ENCODE measurements at places on chromosomes 5 and 9.

DNA sequence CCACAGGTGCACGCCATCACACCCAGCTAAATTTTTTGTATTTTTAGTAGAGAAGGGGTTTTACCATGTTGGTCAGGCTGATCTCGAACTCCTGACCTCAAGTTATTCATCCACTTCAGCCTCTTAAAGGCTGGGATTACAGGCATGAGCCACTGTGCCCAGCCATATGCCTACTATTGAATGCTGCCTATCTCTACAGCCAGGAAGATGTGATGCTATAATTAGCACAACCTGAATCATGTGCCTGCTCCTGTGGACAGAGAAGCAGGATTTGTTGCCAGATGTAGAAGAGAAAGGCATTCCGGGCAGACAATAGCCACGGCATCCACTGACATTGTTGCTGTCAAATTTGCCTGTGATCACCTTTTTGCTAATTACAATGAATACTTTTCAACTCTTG is 24.4 kb upstream of the MLLT3 start:
- no peak for DNase-seq

DNA sequence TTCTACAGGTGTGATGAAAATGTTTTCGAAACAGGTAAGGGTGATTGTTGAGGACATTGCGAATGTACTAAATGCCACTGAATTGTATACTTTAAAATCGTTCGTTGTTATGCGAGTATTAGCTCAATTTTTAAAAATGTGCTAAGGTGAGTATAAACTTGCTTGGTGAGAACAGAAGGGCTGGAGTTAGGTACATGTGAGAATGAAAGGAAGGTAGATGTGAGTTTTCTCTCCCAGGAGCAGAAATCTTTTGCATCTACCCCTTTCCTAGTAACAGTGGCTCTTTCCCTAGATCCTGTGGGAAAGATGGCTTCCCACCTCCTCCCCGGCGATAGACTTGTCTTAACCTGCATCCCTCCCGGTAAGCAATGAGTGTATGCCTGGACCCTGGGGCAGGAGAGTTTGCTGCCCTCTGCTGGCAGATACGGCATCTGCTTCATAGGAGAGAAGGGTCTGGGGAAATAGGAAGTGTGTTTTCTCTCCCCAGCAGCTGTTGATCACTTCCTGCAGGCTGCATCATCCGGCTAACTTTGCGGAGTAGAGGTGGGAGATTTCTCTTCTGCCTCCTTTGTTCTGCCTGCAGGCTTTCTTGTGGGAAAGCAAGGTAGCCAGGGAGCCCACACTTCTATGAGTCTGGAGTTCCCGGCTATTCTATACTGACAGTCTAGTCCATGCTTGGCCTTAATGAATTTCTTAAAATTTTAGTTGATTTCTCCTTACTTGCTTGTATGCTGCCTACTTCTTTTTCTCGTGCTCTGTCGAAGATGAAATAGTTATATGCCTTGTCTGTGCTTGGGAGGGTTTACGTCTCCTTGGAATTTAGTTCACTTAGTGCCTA is 373.3 kb upstream of the SEMA6A start:
- DNase-seq: peak; percentile 91

- no peak for DNase-seq
Measured at GRCh38 chr9:34219421-34219820, 40.6 kb downstream of the UBAP1 start.

- no peak for DNase-seq
Measured at GRCh38 chr5:151631941-151632340, 40.8 kb upstream of the FAT2 start.

DNA sequence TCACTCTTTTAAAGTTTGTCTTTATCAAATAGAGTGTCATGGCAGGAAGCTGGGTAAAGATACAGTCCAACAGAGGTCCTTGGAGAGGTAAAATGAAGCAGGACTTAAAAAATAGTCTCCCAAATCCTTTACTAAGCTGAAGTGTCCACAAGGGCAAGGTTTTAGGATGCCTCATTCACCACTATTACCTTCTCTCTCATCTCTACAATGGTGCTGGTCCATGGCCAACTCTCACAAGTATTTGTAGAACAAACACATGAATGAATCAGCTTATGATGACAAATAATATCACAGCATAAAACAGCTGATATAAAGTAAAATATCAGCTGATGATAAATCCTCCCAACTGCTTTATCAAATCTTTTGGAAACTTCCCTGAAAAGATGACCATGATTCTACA is 162.3 kb upstream of the ZNF462 start:
- no peak for DNase-seq

GRCh38 chr9:87793292-87793691 is 67.4 kb downstream of the CTSL start:
- no peak for DNase-seq

GRCh38 chr5:138981131-138981530 is 106.0 kb upstream of the LRRTM2 start:
- DNase-seq: no peak

GRCh38 chr5:63727583-63727982 is 234.7 kb downstream of the HTR1A start:
- DNase-seq: no peak

GRCh38 chr9:92463984-92464383 is 18.3 kb downstream of the ASPN start:
- DNase-seq: no peak

DNA sequence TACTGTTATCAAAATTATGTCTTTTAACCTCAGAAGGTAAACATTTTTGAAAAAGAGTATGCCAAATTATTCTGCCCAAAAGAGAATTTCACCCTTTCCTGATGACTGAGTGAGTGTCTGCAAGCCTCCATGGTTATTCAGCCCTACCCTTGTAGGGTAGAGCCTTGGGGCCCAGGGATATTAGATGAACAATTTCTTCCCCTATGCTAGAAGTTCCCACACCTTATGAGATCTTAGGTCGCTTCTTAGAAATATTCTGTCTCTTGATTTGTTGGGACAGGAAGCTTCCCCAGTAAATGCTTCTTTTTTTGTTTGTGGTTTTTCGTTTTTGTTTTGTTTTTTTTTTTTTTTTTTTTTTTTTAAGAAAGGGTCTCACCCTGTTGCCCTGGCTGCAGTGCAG is 3.1 kb downstream of the CRB2 start:
- DNase-seq: no peak

DNA sequence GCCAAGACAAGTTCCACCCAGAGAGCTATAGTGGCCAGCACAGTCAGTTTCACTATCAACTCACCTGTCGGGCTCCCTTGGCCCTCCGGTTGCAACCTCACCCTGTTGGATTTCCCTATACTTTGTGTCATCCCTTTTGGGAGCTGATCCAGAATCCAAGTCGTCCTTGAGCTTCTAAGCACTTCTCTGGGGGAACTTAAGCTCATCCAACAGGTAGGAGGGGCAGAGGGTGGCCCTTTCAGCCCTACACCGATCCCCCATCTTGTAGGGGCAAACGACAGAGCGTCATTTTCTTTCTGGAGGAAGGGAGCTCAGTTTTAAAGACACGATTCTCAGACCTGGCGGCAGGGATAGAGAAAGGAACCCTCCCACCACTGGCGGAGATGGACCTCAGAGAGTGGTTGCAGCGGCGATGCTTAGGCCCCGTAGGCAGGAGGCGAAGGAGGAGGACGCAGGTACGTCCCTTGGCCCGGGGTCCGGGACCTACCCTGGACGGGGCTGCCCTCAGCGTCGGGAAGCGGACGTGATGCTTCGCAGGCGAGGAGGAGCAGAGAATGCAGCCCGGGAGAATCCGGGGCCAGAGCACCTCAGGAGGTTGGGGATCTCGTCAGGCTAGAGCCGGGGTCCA is 519 bp downstream of the ZER1 start:
- DNase-seq: peak; percentile 45

GRCh38 chr9:87381746-87382145 is 115.9 kb upstream of the DAPK1 start:
- DNase-seq: no peak

- DNase-seq: peak; percentile 72
Measured at GRCh38 chr5:141637123-141637766, 448 bp downstream of the RELL2 start.

GRCh38 chr9:87148331-87149104 is 201.2 kb upstream of the GAS1 start:
- no peak for DNase-seq

- no peak for DNase-seq
Measured at GRCh38 chr9:88990729-88991065, 571 bp upstream of the S1PR3 start.

DNA sequence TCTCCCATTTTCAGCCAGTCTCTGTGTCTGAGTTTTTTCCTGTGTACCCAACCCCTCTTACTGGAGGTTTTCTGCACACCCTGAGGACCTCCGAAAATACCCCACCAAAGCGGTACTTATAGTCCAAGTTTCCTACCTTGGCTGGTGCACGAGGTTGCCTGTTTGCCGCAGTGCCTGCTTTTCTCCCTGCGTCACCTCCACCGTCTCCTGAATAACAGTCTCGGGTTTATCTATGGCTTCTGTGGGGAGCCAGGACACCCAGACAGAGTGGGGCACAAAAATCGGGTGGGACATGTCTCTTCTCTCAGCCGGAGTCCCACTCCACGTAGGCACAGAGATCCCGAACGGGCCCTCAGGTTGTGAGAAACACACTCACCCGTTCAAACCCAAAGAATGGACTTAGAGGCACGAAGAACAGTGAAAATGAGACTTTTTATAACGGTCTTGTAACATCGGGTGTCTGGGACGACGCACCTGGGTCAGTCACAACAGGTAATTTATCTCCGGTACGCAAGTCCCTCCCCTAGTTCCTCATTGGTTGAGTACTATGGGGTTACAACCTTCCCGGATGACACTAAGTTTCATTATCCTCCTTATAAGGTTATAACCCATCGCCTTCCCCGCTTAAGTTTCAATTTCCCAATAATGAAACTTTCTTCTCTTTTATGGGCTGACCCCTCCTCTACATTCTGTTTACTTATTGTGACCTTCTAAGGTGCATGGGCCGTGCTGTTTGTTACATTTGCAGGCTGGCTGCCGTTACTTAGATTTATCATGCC is 970.2 kb upstream of the COX7C start:
- no peak for DNase-seq

- no peak for DNase-seq
Measured at GRCh38 chr9:99919930-99920329, 13.5 kb downstream of the STX17 start.

DNA sequence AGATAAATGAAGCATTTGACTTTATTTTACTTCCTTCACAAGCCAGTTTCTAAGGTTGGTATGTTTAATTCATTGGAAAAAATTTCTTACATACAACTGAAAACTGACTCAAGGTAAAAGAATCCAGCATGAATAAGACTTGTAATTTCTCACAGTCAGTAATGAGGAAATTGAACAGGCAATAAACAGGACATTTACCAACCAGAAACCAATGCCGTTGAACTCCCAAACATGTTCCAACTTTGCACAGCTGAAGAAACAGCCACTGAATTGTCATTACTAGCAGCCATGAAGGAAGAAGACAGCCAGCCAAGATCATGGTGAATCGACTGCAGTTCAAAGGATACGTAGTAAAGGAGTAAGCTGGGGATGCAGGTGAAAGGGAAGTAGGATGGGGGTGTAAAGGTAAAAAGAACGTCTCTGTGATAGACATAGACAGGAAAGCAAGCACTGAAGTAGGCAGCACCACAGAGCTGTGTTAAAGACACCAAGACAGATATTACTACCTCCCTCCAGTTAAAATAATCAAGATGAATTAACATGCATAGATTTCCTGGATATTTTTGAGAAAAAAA is 21.3 kb upstream of the SLC12A2 start:
- no peak for DNase-seq

DNA sequence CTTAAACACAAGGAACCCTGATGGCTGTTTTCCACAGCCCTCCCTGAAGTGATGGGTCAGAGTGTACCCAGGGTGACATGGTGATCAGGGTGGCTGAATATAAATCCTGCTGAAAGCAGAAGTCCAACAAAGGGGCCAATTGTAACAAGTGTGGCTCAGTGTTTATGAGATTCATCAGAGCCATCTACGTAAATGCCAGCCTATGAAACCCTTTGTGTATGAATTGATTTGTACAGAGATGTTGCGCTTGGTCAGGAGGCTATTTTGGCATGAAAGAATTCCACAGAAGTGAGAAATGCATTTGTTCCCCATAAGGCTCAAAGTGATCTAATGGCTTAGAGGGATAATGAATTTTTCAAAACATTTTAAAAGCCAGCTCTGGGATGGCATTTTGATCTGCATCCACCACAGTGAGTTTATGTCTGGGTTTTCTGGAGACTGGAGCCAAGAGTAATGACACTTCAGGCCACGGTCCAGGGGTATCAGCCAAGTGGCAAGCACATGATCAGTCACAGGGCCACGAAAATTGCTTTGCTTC is 12.4 kb downstream of the PRUNE2 start:
- no peak for DNase-seq

GRCh38 chr9:36874921-36875320 is 159.1 kb downstream of the PAX5 start:
- DNase-seq: no peak

- DNase-seq: no peak
Measured at GRCh38 chr9:68951879-68952659, 61.8 kb downstream of the PRKACG start.

DNA sequence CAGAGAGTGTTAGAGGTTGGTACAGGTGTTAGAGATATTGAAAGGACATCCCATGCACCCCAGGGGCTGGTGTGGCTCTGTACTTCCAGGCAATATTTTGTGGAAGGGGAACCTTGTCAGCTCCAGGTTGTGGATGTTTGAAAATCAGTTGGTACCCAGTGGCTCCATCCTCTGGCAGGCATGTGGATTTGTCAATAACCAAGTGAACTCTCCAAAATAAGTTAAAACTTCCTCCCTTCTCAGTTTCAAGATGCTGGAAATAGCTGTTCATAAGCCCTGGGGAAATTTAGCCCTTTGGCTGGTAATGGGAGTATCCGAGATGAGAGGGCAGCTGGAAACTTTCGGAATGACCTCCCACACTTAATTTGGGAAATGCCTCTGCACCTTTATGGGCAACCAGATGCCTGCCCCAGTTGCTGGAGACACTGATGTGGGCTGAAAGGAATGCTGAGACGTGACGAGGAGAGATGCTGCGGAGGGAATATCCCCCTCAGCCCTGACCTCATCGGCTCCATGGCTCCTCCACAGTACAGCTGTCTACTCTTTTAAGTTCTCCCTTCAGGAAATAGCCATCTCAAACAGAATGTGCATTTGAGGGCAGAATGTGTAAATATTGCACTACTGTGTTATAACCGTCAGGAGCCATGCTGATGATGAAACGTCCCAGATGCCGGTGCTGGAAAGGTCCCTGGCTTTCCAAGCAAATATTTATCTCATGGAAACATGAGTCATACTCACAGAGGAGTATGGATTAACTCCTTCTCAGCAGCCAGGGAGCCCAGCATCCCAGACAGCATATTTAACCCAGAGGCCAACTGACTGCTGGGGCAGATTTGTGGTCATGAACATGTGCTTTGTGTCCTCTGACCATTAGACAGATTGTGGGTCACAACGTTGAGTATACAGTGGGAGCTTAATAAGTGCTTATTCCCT is 29.5 kb downstream of the TGFBI start:
- DNase-seq: no peak

Data from NAMALWA (cell line).